IPS DF 19.7 (cell line): ENCODE measurements at places on chromosomes 13 and 19.

GRCh38 chr19:43711751-43712355 lies 4.0 kb upstream of the IRGC start:
- DNase-seq: no peak

DNA sequence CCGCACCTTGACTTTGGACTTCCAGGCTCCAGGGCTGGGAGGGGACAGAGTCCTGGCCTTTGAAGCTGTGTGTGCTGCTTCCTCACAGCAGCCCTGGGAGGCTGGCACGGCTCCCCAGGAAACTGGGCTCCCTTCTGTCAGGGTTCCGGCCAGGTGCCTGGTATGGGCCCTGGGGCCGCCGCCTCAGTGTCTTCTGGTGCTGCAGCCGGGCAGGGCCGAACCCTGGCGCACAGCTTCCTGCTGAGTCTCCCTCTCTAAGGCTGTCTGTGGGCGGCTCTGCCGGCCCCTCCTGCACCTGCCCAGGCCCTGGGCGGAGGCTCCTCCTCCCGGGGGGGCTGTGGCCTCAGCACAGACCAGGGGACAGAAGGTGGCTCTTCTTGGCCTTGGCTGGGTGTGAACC lies 32.4 kb downstream of the GPX4 start:
- no peak for DNase-seq

DNA sequence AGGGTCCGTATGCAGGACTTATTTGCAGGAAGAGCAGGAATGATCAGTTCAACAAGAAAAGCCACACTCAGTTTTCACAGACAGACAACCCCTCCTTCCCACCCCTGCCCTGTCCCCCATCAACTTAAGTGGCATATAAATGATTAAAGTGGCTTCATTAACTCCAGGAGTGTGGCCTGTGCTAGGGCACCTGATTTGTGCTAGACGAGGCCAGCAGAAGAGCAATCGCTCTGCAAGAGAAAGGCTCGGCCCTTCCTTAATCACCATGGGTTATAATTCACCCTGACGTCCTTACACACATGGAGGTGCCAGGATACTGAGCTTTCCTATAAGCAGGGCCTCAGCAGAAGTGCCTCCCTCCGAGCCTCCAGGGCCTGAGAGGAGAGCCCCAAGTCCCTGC lies 14.6 kb downstream of the C19orf12 start:
- DNase-seq: no peak

DNA sequence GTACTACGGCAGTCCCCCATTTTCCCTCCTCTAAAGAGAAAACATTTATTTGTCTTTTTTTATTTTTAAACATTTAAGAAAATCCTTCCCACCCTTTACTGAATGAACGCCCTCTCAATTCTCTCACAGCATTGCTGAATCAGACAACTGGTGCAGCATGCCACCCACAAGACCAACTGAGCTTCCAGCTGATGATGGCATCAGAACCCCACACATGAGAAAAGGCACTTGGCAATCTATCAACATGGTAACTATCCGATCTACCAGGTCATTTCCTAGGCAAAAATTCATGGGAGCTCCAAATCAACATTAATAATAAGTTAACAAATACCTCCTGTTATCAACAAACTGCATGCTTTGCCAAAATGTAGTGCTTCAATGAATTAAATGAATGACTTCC lies 43.1 kb downstream of the LHFPL6 start:
- DNase-seq: no peak

GRCh38 chr13:45872566-45872965 lies 21.0 kb upstream of the SIAH3 start:
- DNase-seq: no peak

- DNase-seq: no peak
Observed at GRCh38 chr19:17754634-17755442, 3.6 kb downstream of the FCHO1 start.

DNA sequence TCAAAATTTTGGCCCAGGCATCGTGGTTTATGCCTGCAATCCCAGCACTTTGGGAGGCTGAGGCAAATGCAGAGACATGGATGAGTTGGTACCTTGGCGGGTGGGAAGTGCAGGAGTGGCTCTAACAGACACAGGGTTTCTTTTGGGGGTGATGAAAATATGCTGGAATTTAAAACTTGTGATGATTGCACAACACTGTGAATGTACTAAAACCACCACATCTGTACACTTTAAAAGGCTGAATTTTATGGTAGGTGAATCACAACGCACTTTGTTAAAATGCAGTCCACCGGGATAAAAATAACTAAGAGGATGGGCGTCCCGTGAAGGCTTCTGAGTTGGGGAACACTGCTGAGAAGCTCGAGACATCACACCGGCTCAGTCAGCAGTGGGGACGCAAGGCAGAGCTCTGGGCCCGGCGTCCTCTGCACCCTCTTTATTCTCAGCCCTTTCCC lies 47.1 kb downstream of the MLLT1 start:
- DNase-seq: no peak

- DNase-seq: no peak
Observed at GRCh38 chr13:109998684-109999533, 212.5 kb upstream of the IRS2 start.

DNA sequence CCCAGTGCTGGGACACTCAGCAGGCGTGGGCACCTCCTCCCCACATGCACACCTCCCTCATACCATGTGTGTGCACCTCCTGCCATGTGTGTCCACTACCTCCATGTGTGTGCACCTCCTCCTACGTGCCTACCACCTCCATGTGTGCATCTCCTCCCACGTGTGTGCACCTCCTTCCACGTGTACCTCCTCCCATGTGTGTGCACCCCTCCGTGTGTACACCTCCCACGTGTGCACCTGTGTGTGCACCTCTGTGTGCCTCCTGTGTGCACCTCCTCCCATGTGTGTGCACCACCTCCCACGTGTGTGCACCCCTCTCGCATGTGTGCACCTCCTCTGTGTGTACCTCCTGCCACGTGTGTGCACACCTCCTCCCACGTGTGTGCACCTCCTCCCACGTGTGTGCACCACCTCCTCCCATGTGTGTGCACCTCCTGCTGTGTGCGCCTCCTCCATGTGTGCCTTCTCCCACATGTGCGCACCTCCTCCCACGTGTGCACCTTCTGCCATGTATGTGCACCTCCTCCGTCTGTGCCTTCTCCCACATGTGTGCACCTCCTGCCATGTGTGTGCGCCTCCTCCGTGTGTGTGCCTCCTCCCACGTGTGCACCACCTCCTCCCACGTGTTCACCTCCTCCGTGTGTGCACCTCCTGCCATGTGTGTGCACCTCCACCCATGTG lies 6.1 kb upstream of the C13orf46 start:
- no peak for DNase-seq

DNA sequence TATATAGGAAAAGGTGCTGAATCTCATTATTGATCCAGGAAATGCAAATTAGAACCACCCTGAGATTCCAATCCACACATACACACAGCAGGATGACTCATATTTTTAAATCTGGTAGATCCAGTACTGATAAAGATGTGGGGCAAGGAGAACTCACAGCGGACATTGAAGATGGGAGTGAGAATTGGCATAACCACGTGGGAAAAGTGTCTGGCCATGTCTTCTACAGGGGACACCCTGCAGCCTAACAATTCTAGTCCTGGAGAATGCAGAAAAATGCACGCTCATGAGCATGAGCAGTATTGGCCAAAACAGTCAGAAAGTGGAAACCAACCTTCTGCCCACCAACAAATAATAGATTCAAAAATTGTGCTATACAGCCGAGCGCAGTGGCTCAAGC lies 13.5 kb upstream of the BCL3 start:
- DNase-seq: no peak

GRCh38 chr19:40110570-40110969 lies 19.8 kb upstream of the ZNF780A start:
- no peak for DNase-seq

DNA sequence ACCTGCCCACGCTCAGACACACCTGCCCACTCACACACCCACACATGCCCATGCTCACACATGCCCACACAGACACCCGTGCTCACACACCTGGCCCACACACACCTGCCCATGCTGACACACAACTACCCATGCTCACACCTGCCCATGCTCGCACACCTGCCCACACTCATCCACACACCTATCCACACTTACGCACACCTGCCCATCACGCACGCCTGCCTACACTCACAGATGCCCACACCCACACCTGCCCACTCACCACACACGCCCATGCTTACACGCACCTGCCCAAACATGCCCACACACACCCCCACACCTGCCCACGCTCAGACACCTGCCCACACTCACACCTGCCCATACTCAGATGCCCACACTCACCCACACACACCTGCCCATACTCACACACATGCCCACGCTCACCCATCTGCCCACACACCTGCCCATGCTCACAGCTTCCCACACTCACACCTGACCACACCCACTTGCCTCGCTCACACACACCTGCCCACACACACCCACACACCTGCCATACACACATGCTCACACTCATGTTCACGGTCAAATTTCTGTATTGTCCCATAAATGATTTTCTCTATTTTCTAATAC lies 15.6 kb downstream of the IL17D start:
- no peak for DNase-seq

GRCh38 chr13:24254146-24254841 lies 55.1 kb upstream of the C1QTNF9 start:
- DNase-seq: no peak

DNA sequence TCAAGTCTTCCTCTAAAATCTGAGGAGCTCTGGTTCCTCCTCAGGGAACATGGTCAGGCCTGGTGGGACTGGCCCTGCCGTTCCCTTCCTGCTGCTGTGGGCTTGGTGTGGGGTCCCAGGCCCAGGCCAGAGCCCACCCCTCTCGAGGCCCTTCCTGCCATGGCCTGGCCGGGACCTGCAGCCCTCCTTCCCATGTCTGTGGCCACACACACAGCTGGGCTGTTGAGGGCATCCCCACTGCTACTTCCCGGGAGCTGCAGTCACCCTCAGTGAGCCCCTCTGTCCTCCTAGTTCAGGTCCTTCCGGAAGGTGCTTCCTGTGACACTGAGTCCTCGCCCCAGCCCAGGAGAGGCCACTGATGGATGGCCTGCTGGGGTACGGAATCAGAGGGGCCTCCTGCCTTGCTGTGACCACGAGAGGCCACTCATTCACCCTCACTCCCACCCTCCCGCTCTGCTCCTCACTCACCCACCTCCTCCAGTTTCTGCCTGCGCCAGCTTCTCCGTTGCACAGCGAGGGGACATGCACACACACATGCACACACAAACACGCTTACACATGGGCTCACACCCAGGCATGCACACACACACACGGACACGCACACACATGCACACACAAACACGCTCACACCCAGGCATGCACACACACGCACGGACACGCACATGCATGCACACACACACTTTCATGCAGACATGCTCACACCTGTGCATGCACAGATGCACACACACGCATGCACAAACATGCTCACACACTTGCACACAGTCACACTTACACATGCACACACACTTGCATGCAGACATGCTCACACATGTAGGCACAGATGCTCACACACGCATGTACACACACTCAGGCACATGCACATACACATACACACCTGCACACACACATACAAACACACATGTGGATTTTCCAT lies 7.3 kb upstream of the MCF2L start:
- DNase-seq: no peak

DNA sequence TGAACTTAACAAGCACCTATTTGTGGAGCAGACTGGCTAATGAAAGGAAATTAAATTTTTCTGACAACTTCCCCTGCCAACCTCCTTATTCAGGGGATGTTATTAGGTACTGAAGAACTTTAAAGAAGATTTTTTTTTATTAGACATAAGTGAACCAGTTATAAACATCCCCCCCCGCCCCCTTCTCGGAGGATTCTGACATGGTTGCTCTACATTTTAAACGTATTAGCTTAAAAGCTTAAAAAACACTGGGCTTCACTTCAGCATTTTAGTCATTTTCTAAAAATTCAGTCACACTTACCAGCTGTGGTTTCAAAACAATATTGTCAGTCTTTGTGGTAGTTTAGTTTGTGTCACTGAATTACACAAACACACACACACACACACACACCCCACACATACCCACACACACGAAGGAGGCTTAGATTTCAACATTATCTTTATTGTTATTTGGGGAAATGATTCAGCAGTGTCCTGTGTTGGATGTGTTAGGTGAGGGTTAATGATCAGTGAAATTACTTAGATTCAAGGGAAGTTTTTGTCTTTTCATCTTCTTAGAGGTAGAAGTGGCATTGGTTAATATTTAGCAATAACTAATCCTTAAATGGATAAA lies 145.7 kb downstream of the PCCA start:
- DNase-seq: no peak

DNA sequence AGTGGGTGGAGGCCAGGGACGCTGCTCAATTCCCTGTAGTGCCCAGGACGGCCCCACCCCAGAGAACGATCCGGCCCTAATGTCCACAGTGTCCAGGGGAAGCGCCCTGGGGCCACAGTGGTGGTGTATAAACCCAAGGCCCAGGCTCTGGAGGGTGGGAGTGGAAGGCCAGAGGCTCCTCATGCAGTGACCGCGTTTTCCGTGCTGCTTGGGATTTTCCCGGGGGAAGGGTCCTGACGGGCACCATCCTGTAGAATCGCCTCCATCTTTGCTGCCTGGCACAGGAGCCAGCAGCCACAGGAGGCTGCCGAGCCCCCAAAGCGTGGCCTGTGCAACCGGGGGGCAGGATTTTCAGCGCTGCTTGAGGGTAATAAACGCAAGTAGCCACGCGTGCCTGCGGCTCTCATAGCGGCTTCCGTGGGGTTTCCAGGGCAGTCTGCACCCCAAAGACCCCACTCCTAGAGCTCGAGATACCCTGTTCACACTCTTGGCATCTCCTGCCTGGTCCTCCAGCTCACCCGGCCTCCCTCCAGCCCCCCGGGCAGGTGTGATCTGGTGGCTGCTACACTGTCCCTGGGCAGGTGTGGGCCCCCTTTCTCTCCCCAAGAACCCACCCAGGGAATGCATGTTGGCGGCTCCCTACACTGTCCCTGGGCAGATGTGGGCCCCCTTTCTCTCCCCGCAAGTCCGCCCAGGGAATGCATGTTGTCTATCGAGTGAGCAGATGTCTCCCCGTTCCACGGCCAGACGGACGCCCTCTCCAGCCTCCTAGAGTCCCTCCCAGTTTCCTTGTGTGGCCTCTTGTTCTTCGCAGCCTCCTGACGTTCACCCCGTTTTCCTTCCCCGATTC lies 2.2 kb downstream of the NCLN start:
- no peak for DNase-seq

DNA sequence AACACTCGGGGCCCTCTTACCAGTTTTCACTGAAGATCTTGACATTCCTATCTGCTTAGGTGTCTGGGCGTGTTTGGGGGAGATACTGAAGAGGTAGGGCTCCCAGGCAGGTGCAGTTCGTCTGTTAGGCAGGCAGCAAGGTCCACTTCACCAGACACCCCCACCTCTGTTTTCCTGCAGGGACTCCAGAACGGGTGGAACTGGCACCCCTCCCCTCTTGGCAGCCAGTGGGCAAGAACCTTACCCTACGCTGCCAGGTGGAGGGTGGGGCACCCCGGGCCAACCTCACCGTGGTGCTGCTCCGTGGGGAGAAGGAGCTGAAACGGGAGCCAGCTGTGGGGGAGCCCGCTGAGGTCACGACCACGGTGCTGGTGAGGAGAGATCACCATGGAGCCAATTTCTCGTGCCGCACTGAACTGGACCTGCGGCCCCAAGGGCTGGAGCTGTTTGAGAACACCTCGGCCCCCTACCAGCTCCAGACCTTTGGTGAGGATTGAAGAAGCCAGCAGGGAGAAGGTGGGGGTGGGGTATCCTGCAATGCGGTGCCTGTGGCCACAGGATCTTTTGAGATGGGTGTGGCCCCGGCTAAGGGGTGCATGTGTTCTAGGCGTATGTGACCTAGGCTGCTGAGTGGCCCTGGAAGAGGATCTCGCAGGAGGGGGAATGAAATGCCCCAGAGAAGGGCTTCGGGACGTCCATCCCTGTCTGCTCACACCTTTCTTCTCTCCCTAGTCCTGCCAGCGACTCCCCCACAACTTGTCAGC lies 3.3 kb upstream of the ICAM4 start:
- DNase-seq: no peak

- DNase-seq: no peak
Observed at GRCh38 chr19:20470345-20471135, 95.0 kb downstream of the ZNF737 start.
